Cortex of kidney (tissue), 1 donor: ENCODE measurements at places on chromosomes 7 and 10.

DNA sequence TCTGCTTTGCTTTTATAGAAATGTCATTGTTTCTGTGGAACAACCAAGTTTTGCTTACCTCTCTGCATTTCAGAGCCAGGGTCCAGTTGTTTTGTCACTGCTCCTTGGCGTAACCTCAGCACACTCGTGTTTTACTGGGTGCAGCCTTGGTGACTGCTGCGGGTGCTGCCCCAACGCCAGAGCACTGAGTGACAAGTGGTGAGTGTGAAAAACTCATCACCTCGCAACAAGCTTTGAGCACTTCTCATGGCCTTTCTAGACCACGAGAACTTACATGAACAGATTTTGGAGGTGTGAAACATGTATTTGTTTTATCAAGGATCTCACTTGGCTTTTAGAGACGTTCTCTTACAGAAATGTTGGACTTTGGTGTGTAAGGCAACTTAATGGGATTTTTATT is 31.0 kb downstream of the GLRX3 start:
- DNase-seq, result no peak

- DNase-seq, result no peak
These were observed 238.9 kb downstream of the FOXP2 start for GRCh38 chr7:114653364-114654088.

- no peak for DNase-seq
These were observed 8.3 kb upstream of the GNAT3 start for GRCh38 chr7:80520199-80520598.

- DNase-seq, result no peak
These were observed 12.3 kb upstream of the MRPS33 start for GRCh38 chr7:141027043-141027442.

- DNase-seq, result no peak
These were observed 12.3 kb downstream of the ERCC6 start for GRCh38 chr10:49526619-49527018.

DNA sequence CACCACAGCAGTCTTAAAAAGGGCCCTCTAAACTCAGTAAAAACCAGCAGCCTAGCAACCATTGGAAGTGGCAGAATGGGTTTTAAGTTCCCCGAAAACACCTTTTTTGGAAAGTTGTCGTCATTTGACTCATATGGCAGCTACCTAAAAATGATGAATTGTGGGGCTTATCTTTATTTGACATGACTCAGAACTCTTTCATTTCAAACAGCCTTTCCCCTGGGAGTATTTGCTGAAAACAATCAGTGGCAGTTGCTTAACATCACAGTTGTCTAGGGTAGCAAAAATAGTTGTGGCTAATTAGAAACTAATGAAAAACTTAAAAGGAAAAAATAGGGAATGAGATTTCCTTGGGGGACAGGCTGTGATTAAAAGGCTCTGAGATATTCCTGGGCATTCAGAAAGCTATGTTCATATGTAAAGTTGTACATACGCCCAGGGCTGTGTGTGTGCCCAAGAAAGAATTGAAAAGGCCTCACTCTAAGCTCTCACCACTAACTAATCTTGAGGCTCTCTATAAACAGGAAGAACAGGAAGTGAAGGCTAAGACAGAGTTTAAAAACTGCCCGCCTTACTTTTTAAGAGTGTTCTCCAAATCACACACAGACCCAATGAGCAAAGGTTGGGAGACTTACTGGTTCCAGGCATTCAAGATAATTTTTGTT is 81.7 kb upstream of the HECTD2 start:
- DNase-seq, result no peak

DNA sequence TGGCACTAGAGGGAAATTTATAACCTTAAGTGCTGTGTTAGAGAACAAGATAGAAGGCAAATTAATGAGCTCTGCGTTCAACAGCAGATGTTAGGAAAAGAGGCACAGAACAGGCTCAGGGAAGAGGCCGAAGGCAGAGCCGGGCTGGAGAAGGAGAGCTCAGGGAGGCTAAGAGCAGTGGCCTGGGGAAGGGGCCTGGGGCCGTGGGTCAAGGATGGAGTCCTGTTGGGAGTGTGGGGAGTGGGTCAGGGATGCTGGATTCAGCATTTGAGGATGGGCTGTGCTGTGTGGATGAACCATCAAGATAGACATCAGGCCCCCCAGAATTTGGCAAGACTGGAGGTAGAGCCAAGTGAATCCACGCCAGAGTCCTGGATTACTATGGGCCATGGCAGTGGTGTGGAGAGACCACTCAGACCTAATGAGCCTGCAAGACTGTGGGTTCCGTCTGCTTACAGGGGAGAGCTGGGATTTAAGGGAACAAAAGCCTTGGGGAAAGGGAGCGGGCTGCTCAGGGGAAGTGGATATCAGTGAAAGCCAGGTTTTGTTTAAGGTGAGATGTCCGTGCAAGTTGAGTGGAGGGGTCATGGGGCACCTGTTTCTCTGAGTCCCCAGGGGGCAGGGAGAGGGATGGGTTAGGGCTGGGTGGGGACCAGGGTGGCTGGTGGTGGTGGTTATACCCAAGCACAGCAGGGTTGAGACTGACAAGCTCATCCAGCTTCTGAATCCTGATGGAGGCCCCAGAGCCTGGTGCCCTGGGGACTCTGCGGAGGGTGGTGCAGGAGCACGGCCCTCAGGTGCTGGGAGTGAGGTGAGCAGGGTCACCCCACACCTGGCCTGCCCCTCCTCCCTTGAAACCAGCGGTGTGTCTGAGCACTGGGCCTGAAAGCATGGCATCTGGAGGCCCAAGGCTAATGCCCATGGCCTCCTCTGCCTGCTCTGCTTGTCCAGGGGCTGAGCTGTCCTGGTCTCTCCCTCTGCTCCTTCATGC is 101.7 kb downstream of the BMS1 start:
- no peak for DNase-seq

DNA sequence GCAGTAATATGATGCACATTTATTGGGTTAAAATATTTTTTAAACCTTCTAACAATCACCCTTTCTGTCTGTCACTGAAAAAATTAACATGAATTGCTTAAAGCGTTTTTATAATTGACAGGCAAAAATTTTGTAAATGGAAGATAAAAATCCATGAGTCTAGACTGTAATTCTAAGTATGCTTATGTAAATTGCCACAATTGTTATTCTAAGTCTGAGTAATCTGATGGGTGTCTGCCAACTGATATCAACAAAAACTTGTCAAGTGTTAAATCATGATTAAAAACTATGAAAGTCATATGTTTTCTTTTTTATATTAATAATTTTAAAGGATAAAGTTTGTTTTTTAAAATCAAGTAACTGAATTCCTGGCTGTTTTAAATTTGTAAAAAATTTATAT is 208.2 kb downstream of the CDK14 start:
- no peak for DNase-seq

DNA sequence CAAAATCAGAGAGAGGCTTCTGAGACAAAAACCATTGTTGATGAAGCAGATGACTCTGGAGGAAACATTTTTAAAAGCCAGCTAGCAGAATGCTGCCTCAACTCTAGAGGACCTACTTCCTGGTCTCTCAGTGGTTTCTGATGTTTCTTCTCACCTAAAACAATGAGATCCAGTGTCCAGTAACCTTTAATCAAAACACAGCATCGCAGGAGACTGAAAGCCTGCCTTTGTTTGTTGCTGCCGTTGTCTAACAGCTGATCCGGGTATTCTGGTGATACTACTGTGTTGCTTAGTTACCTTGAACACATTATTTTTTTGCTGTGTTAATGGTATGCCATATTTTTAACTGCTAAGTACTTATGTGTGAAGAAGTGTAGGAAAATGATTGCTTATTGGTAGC is 70.9 kb downstream of the WIPF3 start:
- DNase-seq, result no peak

GRCh38 chr10:96441322-96441885 is 72.3 kb downstream of the TLL2 start:
- DNase-seq, result no peak

- DNase-seq, result no peak
These were observed 13.5 kb upstream of the SFMBT2 start for GRCh38 chr10:7424315-7424714.

DNA sequence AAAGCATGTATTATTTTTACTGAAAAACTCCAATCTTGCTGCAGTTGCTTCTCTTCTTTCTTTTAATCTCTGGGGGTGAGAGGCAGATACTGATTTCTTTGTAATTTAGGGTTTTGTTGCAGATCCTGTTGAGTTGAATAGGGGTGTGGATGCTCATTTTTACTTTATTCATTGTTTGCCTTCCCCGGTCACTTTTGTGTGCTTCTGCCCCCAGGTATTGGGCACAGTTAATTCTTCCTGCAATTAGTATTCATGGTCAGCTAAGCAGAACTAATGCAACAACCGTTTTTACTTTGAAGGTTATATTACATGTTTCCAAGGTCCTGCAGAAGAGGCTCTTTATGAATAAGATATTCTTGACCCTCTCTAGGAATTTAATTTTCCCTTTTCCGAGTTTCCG is 96.4 kb downstream of the BUB3 start:
- no peak for DNase-seq

DNA sequence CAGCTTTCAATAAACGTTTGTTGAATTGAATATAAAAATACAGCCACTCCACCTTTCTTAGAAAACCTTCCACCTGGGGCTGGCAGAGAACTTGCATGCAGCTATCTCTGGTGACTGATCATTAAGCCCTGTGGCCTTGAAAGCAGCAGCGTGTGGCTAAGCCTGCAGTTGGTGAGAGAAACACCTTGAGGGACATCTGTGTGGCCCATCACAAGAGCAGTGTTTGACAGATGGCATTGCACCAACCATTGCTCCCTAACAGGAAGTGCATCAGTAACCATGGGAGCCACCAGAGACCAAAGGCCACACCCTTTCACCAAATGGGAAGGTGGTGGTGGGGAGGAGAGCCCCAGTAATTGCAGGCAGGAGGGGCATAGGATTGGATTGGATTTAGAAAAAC is 22.4 kb downstream of the RHOBTB1 start:
- no peak for DNase-seq

- DNase-seq, result no peak
These were observed 26.4 kb downstream of the MACC1 start for GRCh38 chr7:20190560-20191390.

DNA sequence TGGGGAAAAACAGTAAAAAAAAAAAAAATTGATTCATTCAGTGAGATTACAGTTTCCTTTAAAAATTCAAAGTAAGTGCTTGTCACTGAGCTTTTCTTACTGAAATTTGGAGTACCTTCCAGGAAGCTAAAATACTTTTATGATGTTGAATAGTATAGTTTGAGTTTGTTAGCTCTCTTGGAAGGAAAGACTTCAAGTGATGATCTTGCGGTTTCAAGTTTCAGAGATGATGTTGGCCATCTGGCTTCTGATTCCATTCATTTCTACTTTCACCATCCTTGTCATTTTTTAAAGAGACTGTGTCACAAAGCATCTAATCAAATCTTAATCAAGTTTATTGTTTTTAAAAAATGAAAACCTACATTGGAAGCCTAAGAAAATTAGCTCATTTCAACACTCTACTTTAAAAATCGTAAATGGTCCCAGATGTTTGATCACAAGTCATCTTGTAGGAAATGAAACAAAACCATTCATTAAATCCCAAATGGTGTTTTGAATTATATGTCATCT is 4.9 kb upstream of the HERPUD2 start:
- no peak for DNase-seq

DNA sequence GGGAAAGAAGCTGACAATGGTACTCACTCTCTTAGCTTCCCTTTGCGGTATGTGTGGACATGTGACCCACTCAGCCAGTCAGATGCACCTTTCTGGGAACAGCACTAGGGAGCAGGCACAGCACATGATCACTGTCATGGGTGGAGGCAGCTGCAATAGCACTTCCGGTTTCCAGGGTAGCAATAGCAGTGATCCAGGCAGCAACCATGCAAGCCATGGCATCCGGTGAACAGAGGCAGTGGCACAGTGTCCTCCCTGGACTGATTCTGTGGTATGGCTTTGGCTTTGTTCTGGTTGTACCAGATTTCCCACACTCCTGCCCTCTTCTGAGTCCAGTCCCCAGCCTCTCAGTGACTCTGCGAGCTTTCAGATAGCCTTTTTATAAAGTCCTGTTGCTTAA is 86.8 kb upstream of the NAMPT start:
- no peak for DNase-seq

- DNase-seq, result no peak
These were observed 46.6 kb upstream of the CFAP46 start for GRCh38 chr10:132988988-132989387.

- DNase-seq, result no peak
These were observed 260.4 kb downstream of the SEMA3A start for GRCh38 chr7:83934118-83934734.

DNA sequence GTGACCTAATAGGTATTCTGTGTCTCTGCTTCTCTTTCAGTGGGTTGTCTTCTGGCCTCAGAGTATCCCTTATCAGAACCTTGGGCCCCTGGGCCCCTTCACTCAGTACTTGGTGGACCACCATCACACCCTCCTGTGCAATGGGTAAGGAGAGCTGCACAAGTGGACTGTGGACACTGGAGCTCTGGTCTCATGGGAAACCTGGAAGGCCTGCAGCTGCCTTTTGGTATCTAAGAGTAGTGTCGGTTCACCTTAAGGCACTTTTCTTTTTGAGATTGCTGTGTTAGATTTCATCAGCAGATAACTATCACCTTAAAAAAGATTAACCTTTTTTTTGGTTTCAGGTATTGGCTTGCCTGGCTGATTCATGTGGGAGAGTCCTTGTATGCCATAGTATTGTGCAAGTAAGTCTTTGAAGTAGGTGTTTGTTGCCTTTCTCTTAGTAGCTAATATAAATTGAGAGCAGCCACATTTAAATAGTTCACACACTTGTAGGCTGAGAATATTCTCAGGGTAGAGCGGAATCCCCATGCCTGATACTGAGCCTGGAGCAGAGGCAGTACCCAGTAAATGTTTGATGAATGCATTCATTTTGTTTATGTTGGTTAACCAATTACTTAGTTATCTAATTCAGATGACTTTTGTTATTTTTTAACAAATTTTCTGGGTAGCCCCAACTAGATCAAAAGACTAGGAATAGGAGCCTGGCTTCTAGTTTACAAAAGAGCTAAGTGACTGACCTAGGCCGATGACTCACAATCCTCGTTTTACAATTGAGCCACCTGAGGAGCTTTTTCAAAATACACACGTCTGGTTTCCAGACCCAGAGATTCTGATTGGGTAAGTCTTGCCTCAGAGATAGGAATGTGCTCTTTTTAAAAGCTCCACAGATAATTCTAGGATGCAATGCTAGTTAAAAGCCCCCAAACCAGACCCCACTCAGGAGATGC is 3.6 kb downstream of the TMEM254 start:
- DNase-seq, result no peak
